Hypothalamus (tissue), 51 donors: ENCODE measurements at places on chromosomes 13 and 19.
A peak's percentile ranks its signal among the peaks of the same experiment; 100 is the strongest.

DNA sequence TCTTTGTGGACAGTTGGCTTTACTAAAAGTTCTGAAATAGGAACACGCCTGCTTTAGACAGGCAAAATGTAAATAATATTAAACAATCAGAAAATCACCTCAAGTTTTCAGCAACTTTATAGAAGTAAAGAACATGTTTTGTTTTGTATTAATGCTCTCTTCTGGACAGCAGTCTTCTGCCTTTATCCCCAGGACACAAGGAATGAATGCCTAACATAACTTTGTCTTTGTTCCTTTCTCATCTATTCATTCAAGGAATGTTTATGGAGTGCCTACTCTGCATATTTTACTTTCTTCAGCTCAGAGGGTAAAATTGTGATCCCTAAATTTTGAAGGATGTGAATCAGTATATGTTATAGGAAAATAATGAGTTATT, 325.4 kb downstream of the FOXO1 start:
- DNase-seq, result no peak

GRCh38 chr19:6023936-6024335, 46.0 kb upstream of the RANBP3 start:
- DNase-seq, result no peak

GRCh38 chr13:51330791-51331190, 8.7 kb upstream of the SERPINE3 start:
- no peak for DNase-seq

- DNase-seq, result no peak
Observed at GRCh38 chr19:47499371-47499770, 15.4 kb upstream of the KPTN start.

DNA sequence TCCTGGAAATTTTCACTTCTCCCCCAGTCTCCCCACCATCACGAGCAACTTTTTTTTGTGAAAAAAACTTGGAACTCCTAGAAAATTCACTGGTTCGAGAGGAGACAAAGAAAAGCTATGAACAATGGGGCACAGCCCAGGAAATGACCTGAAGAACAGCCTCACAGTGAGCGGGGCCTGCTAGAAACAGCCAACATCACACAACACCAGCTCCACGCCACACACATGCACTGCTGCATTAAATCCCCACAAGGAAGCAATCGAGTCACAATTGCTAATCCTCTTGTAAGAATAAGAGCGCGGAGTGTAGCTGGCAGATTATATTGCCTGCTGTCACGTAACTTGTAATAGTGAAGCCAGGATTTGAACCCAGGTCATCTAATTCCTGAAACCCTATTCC, 48.8 kb downstream of the SLC7A1 start:
- DNase-seq, result no peak

- no peak for DNase-seq
Observed at GRCh38 chr19:16095071-16095571, 16.6 kb upstream of the RAB8A start.

DNA sequence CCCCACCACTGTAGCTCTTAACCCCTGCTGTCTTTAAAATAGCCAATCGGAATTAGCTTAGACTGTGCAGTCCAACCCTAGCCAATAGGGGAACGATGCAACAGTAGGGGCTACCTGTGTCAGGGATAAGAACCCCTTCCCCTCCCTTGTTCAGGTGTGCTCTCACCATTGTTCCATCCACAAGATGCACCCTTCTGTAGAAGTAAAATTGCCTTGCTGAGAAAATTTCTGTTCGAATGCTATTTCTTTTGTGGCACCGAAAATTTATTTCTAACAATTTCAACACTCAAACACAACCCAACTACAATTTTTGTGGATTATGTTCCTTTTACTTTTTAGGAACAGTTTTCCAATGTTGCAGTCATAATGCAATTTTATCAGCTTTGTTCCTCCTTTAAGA, 3.6 kb upstream of the ZNF583 start:
- no peak for DNase-seq

DNA sequence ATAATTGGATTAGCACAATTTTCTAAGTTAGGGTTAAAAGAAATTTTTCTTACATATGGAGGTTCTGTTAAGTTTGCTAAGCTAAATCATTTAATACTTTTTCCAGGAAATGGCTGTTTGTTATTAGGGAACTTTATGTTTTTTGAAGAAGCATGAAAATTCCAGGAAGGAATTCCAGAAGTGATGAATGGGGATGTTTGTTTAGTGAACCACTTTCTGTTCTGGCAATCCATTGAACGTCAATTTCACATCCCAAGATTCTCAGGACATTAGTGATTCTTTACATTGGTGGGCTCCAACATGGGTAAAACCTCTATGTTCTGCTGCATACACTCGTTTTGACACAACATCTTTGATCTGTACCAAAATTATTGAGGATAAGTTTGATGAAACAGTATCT, 534.4 kb downstream of the IRS2 start:
- no peak for DNase-seq

DNA sequence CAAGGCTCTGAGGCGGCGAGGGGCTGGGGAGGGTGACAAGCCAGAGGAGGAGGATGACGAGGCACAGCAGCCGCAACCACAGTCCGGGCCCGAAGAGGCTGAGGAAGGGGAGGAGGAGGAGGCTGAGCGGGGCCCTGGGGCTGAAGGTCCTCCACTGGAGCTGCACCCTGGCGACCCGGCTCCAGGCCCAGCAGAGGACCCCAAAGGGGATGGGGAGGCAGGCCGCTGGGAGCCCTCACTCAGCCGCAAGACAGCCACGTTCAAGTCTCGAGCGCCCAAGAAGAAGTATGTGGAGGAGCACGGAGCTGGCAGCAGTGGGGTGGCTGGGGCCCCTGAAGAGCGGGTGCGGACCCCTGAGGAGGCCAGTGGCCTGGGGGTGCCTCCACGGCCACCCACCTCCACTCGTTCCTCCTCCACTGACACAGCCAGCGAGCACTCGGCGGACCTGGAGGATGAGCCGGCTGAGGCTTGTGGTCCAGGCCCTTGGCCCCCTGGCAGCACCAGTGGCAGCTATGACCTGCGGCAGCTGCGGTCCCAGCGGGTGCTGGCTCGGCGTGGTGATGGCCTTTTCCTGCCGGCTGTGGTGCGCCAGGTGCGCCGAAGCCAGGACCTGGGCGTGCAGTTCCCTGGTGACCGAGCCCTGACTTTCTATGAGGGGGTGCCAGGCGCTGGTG, 2.9 kb downstream of the CIC start:
- no peak for DNase-seq

DNA sequence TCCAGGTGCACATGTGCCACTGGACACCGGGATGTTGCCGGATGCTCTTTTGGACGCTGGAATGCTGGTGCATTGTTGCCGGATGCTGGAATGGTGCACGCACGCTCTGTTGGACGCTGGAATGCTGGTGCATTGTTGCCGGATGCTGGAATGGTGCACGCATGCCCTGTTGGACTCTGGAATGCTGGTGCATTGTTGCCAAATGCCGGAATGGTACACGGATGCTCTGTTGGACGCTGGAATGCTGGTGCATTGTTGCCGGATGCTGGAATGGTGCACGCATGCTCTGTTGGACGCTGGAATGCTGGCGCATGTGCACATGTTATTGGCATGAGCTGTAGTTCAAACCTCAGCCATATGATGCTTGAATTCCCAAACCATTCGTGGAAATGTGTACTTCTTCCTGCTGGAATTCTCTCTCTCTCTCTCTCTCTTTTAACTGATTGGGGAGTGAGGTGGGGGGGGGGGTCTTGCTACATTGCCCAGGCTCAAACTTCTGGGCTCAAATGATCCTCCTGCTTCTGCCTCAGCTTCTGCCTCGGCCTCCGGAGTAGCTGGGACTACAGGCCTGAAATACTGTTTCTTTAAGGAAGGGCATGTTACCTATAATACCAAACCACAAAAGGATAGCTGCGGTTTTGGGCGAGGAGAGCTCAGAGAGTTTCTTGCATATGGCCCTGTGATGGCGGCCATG, 1.2 kb upstream of the MCF2L start:
- no peak for DNase-seq

DNA sequence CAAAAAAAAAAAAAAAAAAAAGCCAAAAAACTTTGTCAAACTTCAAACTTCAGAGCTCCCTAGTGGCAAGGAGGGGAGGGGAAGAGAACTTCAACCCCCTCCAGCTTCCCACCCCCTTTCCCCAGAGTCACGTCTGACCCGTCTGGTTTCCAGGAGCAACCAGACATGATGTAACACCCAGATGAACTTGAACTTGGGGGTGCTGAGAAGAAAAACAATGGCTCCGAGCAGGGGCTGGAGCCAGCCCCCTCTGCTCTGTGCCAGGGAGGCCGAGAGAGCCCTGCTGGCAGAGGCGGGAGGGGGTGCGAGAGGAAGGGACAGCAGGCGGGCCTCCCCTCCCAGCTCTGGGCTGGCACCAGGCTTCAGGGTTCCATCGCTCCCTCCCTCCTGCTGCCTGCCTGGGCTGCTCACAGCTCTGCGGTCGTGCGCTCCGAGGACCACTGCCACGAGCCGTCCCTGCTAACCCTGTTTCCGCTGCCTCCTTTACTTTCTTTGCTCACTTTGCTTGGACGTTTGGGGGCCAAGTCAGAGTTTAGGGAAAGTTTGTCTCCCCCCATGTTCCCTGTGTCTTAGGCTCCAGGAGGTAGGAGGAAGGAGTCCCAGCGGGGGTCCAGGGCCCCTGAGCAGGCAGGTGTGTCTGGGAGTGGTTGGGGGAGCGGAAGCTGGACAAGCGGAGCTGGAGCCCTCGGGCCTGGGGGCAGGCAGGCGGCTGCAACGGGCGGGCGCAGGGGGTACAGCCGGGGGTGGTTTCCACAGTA, 11.1 kb downstream of the LYL1 start:
- peak; percentile 74 for DNase-seq

- no peak for DNase-seq
Observed at GRCh38 chr13:37136187-37136586, 30.7 kb upstream of the CSNK1A1L start.

DNA sequence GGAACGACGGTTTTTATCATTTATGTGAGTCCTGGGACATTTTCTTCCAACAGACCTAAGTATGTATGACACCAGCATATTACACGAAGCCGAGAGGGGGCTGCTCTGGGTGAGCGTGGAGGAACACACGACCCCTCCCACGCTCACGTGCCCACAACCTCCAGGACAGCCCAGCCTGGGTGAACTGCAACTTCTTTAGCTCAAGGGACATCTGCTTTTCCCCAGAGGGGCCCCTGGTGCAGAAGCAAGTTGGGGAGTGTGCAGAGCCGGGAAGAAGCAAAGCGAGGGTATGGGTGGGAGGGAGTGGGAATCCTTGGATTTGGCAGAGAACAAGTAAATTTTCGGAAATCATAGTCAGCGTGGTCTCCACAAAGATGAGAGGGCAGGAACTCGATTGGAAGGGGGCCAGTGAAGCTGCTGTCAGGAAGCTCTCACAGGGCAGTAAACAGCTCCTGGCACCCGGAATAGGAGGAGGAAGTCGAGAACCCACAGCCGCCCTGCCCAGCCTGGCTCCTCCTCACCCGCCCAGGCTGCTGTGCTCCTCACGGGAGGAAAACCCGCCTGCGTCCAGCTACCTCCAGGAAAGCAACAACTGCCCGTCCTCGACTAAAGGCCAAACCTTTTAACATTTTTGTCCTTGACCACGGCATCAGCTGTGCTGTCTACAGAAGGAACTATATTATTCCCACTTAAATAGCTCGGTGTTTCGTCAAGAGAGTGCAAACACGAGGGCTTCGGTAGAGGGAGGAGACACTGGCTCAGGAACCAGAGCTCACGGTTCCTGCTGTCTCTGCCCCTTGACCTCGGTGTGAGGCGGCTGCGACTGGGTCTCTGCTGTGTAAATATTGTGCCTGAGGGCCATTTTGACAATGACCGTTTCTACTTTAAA, 17.2 kb upstream of the CFAP97D2 start:
- no peak for DNase-seq

GRCh38 chr13:106691341-106691740, 123.4 kb upstream of the ARGLU1 start:
- DNase-seq, result no peak

DNA sequence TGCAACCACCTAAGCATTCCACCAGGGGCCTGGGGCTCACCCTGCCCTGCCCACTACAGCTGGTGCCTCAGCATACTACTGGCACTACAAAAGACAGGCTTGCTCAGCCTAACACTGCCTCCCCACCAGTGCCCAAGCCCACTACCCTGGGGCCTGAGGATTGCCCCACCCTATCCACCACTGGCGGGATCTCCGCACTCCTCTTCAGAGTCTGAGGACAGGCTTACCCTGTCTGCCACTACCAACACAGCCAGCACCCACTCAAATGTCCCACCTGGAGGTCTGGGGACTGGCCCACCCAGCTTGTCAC, 27.6 kb upstream of the N4BP2L1 start:
- DNase-seq, result no peak

DNA sequence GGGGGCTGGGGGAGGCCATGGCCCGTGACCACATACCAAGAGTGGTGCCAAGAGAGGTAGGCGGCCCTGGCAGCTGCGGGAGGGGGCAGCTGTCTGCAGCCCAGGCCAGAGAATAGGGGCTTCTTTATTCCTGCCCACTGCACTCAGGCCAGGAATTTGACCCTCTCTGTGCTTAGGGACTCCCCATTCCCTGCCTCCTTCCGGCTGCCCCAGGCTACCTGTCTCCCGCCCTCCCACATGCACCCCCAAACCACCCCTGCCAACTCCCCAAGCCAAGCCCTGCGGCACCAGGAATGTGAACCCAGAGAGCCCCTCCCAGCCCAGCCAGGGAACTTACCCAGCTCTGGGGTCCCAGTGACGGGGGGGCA, 687 bp downstream of the PLEKHA4 start:
- DNase-seq, result no peak

GRCh38 chr13:74561155-74561554, 427.0 kb upstream of the KLF12 start:
- no peak for DNase-seq

GRCh38 chr19:43606569-43607229, 5.2 kb upstream of the SRRM5 start:
- peak; percentile 1 for DNase-seq

DNA sequence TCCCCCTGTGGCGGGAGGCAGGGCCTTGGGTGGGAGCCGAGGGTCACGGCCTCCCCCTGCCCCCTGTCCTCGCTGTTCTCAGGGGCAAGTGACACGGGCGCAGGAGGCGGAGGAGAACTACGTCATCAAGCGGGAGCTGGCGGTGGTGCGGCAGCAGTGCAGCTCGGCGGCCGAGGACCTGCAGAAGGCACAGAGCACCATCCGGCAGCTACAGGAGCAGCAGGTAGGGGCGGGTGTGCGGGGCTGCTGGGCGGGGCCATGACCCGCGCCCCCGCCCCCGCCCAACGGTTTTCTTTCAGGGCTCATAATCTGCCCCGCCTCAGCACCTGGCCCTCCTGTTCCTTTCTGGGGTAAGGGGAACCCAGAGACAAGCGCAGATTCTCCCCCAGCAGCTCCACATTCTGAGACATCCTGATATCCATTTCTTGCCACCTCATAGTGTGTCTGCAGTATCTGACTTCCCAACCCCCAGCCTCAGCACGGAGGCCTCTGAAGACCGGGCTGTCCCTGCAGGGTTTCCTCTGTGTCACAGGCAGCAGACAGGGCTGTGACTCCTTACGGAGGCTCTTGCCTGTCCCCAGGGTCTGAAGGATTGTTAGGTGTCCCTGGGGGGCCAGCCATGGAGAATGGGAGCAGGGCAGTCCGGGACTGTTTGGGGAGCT, 15.9 kb downstream of the PRR36 start:
- DNase-seq, result no peak

DNA sequence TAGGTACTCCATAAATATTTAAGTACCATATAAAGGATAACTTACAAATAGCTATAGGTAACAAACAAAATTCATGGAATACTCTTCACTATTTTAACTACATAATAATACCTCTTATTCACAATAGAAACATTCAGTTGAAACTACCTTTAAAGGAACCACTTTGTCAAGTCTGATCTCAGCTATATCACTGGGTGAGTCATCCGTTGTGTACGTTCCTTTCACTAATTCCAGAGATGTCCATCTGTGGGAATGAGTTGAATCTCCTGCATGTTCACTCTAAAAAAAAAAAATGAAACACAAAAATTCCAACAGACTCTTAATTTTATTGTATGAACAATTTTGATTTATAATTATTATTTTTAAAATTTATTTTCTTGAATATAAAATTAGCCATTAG, 149.4 kb upstream of the FBXL3 start:
- no peak for DNase-seq
